ENCODE measurements at places on chromosomes 4 and X.
A peak's percentile ranks its signal among the peaks of the same experiment; 100 is the strongest.

GRCh38 chr4:111775556-111776297 lies 369.5 kb upstream of the FAM241A start:
- DNase-seq: no peak

GRCh38 chrX:13506574-13506973 lies 62.8 kb upstream of the EGFL6 start:
- DNase-seq: peak; percentile 40

DNA sequence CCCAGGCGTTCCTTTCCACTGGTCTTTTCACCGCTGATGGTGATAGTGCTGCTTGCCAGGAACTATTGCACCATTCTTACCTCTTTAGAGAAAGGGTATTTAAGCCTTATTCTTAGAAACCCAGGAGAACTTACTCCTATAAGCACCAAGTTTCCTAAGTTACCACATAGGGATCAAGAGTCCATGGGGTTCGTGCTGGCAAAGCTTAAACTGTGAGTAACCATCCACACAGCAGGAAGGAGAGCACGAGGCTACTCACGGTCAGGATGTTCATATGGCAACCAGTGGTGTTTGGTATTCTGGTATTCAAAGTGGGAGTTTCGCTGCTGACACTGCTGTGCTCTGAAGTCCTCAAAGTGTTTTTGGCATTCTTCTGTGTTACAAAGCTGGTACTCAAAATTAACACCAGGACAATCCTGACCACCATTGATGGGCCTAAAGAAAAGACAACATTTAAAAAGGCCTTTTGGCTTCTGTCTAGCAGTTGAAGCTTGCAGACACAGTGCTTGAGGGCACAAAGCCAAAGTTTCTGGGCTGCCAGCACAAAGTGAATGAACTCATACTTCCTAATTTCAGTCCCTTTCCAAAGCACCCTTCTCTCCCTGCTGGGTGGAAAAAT lies 256.9 kb downstream of the ADAMTS3 start:
- no peak for DNase-seq

DNA sequence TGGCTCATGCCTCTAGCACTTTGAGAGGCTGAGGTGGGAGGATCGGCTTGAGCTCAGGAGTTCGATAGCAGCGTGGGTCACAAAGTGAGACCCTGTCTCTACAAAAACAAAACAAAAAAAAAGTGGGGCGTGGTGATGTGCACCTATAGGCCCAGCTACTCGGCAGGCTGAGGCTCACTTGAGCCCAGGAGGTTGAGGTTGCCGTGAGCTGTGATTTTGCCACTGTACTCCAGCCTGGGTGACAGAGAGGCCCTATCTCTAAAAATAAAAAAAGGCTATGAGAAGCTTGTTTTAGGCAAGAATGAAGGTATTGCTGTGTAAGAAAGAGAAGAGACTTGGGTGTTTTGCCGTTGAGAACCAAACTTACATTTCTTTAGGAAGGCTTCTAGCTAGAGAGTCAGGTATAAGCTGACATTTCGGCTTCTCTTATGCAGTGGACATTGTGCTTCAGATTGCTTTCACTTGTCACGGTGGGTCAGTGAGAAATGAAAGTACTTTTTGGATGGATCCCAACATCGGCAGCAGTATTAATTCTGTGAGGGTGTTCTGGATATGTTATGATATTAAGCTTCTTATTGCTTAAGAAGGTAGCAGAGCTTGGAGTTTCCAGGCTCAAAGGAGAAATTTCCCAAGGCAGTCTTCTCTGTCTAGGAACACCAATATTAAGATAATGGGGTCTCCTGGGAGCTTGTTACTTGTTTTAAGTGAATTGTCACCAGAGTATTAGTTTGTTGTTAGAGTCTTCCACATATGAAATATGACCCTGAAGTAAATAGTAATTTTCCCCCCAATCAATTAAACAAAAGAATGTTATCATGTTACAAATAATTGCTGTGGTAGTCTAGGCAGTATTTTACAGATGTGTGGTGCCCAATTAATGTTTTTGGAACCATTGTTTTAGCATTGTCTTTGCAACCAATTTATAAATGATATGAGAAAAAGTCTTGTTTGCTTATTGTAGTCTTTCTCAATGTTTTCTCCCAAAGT lies 17.6 kb downstream of the TMEM131L start:
- DNase-seq: no peak

DNA sequence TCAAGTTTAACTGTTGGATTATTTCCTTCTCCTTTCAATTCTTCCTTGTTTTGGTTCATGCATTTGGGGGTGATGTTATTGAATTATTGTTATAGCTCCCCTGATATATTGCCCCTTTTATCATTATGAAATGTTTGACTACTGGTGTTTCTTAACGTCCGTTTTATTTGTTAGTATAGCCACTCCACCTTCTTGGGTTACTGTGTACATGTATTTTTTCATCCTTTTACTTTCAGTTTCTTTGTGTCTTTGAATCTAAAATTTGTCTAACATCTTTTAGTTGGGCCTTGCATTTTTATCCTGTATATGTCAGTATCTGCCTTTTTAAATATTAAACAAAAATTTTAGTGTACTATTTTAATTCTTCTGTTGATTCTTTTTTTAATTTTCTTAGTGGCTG lies 88.7 kb downstream of the TNIP2 start:
- no peak for DNase-seq

GRCh38 chr4:112648263-112649054 lies 11.5 kb downstream of the LARP7 start:
- DNase-seq: no peak

- no peak for DNase-seq
These were observed 16.4 kb upstream of the CTBP1 start for GRCh38 chr4:1265351-1265750.

GRCh38 chr4:94660614-94661013 lies 97.1 kb upstream of the BMPR1B start:
- no peak for DNase-seq

GRCh38 chrX:24759786-24760185 lies 66.1 kb downstream of the POLA1 start:
- DNase-seq: no peak

DNA sequence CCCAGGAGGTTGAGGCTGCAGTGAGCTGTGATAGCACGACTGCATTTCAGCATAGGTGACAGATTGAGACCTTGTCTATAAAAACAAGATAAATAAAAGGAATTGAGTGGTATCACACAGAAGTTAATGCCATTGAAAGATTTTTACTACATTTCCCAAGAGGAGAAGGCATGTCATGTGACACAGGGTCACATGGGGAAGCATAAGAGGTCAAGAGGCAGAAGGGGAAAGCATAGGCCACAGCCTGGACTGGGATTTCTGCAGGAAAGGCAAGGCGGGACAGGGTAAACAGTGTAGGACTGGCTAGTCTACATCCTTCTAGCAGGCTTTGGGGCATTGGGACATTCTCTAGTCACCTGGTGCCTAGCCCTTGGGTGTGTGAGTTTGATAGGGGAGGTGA lies 88.6 kb downstream of the PDGFRA start:
- no peak for DNase-seq

All from CD4-positive, alpha-beta memory T cell (primary cell).